ENCODE measurements at places on chromosomes 1 and 21. TPM values are rescaled to one million over a fixed set of nuclear protein-coding genes. Genes with fewer than 3 reads are reported as not detected.

The LYPD8 gene
- not detected for total RNA-seq

The VAV3 gene
- total RNA-seq = 96.6 TPM

The SH2D1B gene
- 143 TPM for total RNA-seq

The S100A3 gene
- total RNA-seq = not detected

The CDA gene
- 1.4 TPM for total RNA-seq

The C1QC gene
- total RNA-seq = not detected
